Activated CD4-positive, alpha-beta T cell treated with anti-CD3 and anti-CD28 coated beads for 24 hours (primary cell): ENCODE measurements at places on chromosomes 5 and 9.

DNA sequence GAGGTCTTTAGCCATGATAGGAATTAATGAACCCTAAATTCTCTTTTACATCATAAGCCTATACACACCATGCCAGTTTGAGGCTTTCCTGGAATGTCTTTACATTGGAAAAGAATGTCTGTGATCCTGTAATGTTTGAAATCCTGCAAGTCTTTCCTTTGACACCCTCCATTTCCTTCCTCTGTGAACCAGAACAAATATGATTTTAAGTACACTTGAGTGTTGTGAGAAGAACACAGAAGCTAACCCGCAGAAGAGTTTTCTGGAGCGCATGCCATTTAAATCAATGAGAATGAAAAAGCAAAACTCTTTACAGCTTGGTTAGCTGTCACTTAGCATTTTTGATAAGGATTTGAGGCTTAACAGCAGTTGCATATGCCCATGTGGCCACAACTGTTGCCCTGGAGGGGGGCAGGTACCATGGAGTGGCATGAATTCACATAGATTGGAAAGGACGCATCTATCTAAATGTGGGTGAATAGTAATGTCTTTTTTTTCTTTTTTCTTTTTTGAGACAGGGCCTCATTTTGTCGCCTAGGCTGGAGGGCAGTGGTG lies 372.6 kb downstream of the KDM4C start:
- no peak for DNase-seq

GRCh38 chr5:125410537-125411070 lies 664.2 kb upstream of the ZNF608 start:
- no peak for DNase-seq

- DNase-seq = no peak
Measured at GRCh38 chr5:107781451-107781850, 110.7 kb upstream of the EFNA5 start.

DNA sequence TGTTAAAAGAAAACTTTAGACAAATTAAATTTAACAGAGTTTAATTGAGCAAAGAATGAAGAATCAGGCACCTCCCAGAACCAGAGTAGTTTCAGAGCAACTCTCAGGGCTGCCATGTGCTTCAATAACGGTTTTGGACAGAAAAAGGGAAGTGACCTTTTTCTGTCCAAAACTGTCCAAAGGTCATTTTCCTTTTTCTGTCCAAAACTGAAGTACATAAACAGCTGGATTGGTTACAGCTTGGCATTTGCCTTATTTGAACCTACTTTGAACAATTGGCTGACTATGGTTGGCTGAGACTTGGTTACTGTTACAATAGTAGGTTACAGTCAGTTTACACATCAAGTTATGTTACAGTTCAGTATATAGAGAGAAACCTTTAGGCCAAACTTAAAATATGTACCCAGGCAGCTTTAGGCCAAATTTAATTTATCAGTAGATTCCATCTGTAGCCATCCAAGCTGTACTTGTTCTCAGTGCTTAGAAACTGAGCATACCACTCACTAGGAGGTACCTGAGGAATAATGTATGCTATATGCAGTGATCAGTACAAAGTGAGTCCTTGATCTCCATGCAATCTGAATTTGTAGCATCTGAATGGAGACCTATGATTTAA lies 44.0 kb downstream of the C9orf85 start:
- no peak for DNase-seq

DNA sequence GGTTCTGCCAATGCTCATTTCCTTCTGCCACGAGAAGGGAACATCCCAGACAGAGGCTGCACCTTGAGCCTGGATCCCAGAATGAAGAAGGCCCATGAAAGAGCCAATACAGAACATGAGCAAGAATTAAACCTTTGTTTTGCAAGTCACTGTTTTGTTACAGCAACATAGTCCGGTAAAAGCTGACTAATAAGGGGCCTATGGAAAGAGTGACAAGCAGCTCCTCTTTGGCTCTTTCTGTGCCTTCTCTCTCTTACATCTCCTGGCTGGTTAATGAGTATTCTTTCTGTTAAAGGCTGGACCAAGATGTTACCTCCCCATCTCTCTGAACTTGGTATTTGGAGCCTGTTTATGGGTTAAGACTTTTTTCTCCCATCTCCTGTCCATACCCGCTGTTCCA lies 10.8 kb downstream of the GFRA3 start:
- DNase-seq = no peak

GRCh38 chr9:136603901-136604814 lies 58.3 kb upstream of the NOTCH1 start:
- DNase-seq = no peak

DNA sequence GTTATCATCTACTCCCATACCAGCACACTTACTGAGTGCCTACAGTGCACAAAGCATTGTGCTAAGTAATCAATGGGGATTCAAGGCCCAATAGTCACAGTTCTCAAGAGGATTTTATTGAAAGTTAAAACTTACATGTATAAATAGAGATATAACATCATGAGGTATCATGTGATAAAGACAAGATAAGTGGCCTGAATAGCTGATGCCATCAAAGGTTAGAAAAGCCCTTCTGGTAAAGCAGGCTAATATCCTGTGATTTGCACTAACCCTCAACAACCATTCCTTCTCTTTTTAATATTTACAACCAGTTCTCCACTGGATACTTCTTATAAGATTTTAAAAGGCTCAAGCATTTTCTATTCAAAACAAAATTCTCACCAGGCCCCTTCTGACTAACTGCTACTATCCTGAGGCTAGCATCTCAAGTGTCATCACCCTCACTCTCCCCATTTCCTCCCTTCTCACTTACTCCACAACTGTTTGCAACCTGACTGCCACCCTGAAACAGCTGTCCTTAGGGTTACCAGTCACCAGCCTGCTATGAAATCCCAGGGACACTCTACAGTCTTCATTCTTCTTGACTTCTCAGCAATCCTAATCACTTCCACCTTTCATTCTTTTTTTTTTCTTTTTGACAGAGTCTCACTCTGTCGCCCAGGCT lies 377.9 kb downstream of the ENC1 start:
- no peak for DNase-seq

DNA sequence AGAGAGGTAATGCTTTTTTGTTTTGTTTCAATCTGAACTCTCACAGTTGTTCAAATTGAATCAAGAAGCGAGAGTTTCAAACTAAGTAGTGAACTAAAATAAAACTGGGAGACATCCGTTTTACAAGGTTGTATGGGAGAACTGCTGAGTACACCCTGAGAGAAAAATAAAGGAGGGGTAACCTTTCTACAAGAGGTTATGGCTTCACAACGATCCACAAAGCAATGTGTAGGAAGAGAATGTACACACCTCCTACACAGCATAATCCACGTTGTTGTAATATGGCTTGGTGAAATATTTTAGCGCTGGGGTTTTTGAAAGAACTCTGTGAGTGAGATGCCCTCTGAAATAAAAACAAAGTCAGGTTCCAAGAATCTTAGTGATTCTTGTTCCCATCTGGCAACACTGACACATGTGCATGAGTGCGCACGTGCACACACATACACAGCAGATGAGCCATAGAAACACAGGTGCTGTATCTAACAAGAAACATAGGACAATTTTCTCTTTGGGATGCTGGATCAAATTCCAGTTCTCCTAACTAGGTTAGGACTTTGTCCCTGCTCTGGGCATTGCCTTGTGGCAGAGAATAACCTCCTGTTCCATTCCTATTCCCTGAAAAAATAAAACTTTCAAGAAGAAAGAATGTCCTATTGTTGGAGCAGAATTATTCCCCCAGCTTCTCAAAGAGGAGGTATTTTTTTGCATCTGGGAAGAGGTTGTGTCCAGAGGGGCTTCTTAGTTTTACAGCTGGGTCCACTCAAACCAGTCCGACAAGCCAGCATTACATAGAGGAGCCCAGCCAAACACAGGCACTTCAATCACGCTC lies 94.5 kb upstream of the EFNA5 start:
- DNase-seq = no peak

DNA sequence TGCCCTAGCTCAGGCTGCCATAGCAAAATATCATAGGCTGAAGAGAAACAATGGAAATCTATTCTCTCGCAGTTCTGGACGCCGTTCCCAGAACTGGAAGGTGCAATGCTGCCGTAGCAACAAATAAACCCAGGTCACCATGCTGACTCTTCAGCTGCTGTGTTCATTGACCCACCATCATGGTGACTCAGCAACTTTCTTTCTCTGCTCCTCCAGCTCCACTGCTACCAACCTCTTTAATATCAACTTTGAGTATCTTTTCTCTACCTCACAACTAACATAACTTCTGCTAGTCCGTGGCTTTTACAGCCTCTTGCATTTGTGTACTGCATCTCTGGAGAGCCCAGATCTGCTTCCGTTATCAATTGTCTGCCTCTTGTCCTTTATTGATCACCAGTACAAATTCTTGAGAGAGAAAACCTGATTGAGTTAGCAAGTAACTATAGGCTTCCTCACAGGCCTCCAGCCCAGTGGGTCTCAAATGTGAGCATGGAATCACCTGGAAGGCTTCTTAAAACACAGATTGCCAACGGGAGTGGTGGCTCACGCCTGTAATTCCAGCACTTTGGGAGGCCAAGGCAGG lies 47.3 kb upstream of the SLC30A5 start:
- DNase-seq = no peak

GRCh38 chr5:7742241-7742656 lies 108.7 kb downstream of the CFAP90 start:
- no peak for DNase-seq

DNA sequence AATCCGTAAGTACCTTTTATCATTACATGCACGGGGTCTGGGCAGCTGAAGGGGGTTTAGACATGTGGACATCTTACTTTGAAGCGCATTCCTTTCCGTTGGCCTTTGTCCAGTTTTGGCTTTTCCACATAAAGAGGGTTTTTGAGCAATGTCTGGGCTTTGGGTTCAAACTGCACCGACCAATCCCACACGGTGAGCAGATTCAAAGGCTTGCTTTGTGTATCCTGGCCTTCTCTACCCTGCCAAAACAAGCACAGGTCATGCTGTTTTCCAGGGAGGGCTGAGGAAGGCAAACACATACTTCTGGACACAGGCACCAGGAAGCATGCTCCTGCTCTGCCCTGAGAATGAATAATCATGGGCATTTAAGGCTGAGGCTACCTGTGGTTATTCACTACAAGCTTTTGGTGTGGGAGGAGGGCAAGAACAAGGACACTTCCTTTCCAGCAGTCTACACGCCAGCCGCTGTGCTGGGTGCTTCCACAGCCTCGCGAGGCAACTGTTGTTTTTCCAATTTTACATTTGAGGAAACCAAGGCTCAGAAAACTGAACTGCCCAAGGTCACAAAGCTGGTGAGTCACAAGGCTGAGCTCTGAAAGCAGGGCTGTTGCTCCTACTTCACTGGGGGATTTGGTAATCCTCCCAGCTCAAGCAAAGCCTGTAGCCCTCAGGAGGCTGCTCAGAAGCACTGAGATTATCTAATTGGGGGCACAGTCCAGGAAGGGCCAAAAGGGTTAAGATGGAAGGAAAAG lies 59.8 kb upstream of the GOLPH3 start:
- DNase-seq = no peak

DNA sequence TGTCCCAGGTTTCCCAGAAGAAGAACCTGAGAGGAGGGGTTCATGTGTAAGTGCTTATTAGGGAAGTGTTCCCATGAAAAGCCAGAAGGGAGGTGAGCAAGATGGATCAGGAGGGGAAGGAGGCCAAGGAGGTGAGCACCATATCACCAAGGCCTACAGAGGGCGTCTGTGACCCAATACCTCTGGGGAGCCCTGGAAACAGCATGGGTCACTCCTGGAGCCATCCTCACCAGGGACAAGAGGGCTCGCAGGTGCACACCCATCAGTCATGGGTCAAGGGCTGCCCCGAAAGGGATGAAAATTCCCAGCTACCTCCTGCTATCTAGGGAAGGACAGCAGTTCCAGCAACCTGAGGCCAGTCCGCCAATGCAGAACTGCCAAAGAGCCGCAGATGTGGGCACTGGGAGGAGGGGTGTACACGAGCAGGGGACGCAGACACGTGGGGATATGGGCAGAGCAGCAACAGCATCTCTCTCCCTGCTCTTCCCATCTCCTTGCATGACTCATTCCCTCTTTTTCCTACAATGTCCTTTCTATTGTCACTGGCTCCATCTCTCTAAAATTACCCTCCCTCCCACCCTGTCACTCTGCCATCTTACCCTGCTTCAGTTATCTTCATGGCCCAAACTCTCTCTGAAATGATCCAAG lies 167.6 kb upstream of the FSTL4 start:
- DNase-seq = no peak

GRCh38 chr5:127863610-127864395 lies 160.6 kb downstream of the CCDC192 start:
- no peak for DNase-seq
